ENCODE measurements at places on chromosomes 7 and 10.
A peak's percentile ranks its signal among the peaks of the same experiment; 100 is the strongest.

GRCh38 chr7:141076377-141076776, 2.5 kb downstream of the TMEM178B start:
- peak; percentile 60 for DNase-seq

DNA sequence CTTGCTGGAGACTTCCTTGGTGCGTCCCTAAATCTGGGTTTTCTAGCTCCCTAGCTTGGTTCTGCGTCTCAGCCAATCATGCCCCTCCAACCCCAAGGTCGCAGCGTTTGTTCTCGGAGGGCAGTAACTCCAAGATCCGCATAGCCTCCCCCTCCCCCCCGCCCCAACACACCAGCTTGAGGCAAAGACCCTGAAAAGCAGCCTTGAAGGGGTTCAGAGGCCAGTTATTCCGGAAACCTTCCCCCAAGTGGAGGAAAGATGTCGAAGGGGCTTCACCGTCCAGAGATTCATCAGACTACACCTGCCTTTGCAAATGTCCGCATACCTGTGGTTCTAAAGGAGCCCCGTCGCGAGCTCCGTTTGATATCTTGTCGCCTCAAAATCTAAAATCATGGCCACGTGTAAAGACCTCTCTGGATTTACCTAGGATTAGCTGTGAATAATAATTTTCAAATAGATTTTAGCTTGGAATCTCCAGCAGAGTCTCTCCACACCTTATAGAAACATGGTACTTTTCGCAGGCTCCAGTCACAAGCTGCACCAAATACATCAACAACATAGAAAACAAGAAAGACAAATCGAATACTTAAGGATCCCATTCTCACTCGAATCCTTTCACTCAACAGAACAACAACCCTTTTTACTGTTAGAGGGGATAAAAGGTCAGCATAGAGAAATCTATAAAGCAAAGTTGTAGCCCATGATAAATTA, 7.9 kb downstream of the DLX6 start:
- no peak for DNase-seq

DNA sequence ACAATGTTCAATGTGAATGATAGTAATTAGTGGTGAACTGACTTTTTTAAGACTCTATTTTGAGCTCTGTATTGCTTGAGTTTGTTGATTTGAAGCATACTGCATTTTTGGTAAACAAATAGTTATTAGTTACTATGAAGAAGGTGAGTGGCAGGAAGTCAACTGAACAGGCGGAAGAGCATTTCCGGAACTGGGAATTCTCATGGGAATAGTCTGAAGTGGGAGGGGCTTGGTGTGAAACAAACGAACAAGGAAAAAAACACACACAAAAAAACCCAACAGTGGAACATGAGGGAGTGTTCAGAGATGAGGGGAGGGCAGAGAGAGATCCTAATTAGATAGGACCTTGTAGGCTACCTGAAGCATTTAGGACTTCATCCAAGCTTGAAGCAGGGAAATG, 43.9 kb upstream of the C1QL3 start:
- no peak for DNase-seq

- DNase-seq: no peak
These were observed 550.0 kb downstream of the TNS3 start for GRCh38 chr7:47031786-47032535.
